ENCODE measurements at places on chromosomes 1 and 21. TPM values are rescaled to one million over a fixed set of nuclear protein-coding genes. Genes with fewer than 3 reads are reported as not detected.

DNA sequence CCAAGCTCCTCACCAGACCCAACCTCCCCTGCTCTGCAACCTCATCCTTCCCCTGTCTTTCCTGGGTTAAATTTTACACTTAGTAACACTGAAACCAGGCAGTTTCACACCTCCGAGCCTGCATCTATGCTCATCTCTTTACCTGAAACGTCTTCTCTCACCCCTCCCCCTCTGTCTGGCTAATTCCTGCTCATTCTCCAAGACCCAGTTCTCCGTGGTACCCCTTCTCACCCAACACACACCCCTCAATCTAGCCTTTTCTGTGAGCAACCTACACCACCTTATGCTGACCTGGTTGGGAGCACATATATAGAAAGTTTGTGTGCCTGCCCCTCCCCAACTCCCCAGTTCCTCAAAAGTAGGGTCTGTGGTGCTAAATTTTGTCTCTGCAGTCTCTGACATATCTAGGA is 3.7 kb upstream of the KIAA1614 start:
- no peak for DNase-seq

DNA sequence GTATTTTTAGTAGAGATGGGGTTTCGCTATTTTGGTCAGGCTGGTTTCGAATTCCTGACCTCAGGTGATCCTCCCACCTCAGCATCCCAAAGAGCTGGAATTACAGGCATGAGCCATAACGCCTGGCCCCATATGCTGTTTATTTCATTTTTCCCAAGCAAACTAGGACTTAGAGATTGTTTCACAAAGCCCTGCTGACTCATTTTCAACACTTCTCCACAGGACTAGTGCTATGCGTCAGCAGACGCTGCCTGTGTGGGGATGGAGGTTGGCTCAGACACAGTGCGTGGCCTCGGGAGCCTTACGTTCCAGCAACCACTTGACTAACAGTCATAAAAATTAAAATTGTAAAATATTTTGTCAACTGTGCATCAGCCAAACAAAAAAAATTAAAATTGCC is 22.7 kb downstream of the PKNOX1 start:
- DNase-seq = no peak

DNA sequence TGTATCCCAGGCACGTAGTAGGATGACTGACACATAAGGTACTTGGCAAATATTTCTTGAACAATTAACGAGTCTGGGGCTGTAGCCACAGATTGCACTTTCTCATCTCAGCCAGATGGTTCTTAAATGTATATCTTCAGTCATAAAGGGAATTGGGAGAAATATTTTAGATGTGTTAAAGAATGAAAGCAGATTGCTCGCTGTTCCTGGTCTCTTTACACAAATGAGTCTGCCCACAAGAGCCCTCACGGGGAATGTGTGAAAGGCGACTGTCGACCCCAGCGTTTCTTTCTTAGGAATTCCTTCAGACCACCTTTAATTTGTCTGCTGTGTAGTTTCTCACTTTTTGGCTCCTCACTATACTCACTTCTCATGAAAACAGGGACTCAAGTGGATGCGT is 725 bp downstream of the MT1HL1 start:
- no peak for DNase-seq

GRCh38 chr1:170770254-170770653 is 106.3 kb downstream of the PRRX1 start:
- DNase-seq = no peak

GRCh38 chr21:33036430-33037162 is 10.9 kb downstream of the OLIG2 start:
- peak; percentile 63 for DNase-seq

GRCh38 chr1:220928320-220928719 is 49.1 kb downstream of the HLX start:
- no peak for DNase-seq

- DNase-seq = no peak
Observed at GRCh38 chr1:203592156-203592555, 34.5 kb upstream of the ATP2B4 start.

GRCh38 chr1:26545969-26546323 is 16.4 kb downstream of the RPS6KA1 start:
- no peak for DNase-seq

- DNase-seq = no peak
Observed at GRCh38 chr1:230495076-230495475, 68.9 kb upstream of the PGBD5 start.

DNA sequence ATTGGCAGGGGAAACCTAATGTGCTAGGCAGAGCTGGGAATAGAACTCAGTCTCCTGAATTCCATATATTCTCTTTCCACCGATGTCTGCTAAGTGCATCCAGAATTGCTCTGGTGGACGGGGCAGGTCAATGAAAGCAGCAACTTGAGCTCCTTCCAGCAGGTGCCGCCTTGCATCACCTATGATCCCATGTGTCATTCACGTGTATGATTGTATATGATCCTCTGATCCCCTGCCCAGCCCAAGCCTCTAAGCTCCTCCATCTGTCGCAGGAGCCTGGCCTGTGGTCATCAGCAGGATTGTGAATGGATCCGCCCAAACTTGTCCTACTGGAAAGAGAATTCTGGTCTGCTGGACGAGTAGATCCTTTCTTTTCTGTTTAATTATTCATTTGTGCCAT is 13.1 kb downstream of the ACTA1 start:
- no peak for DNase-seq

DNA sequence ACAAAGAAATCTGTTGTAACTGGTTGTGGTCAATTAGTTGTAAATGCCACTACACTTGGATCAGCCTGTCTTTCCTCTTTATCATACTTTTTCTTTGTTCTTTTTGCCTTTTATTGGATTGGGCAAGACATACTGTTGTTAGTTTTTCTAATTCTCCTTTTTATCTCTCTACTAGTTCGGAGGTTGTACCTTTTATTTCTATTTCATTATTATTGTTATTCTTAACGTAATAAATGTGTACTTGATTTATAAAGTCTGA is 59.2 kb downstream of the IVNS1ABP start:
- DNase-seq = no peak

- DNase-seq = no peak
Observed at GRCh38 chr1:68811806-68812205, 314.9 kb upstream of the DEPDC1 start.

DNA sequence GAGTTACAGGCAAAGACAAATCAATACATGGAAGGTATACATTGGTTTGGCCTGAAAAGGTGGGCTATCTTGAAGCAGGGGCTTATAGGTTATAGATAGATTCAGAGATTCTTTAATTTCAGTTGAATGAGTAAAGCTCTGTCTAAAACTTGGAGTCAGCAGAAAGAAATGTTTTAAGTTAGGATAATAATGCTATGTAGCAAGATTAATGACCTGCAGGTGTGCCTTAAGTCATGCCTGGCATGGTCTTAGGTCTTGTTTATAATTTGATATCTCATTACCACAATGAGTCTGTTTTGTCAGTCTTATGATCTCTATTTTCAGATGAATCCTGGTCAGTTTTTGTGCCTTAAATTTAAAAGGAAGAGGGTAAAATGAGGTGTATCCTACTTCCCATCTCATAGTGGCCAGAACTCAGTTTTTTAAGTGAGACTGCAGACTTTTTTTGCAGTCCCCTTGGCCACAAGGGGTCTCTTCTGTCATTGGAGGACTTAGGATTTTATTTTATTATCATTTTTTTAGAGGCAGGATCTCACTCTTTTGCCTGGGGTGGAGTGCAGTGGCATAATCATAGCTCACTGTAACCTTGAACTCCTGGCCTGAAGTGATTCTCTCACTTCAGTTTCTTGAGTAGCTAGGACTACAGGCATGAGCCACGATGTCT is 21.3 kb upstream of the PGBD2 start:
- DNase-seq = no peak

Gene LRRC8D
- 19.4 TPM for total RNA-seq

Gene NR1I3
- total RNA-seq = not detected

Gene FCER1A
- not detected for total RNA-seq

Gene GCSAML
- total RNA-seq = not detected

Gene CDC7
- 28.1 TPM for total RNA-seq

Gene MYOC
- not detected for total RNA-seq

Gene CD1E
- not detected for total RNA-seq

Gene IQCC
- 3.8 TPM for total RNA-seq
